ENCODE measurements at places on chromosomes 13 and 19. TPM values are rescaled to one million over a fixed set of nuclear protein-coding genes. Genes with fewer than 3 reads are reported as not detected.
A peak's percentile ranks its signal among the peaks of the same experiment; 100 is the strongest.

Gene ZNF345
- 6.9 TPM for total RNA-seq

DNA sequence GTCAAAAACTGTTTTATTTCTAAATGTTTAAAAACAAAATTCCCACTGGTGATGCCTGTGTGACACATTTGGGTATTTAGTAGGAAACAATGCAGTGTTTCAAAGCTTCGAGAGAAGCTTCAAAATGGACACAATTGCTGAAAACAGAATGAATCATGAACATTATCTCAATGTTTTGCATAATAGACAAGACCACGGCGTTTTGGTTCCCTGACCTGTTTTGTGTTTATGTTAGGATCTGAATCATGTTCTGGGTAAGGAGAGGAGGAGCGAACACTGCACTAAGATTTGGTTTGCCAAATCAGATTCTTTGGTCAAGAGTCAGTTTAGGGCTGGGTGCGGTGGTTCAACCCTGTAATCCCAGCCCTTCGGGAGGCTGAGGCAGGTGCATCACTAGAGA is 42.2 kb downstream of the IFT88 start:
- H3K4me1 ChIP-seq, result no peaks in the 10 kb centered on the region
- DNase-seq, result no peak
- no peaks in the 10 kb centered on the region for H3K27me3 ChIP-seq
- no peak overlapping the region for H3K27ac ChIP-seq

- H3K36me3 ChIP-seq, result peaks cover 3% of the 10 kb centered on the region
- no peak overlapping the region for H3K4me3 ChIP-seq
- no peak overlapping the region for H3K27ac ChIP-seq
- DNase-seq, result no peak
Observed at GRCh38 chr13:39051157-39051556, 12.9 kb downstream of the NHLRC3 start.

DNA sequence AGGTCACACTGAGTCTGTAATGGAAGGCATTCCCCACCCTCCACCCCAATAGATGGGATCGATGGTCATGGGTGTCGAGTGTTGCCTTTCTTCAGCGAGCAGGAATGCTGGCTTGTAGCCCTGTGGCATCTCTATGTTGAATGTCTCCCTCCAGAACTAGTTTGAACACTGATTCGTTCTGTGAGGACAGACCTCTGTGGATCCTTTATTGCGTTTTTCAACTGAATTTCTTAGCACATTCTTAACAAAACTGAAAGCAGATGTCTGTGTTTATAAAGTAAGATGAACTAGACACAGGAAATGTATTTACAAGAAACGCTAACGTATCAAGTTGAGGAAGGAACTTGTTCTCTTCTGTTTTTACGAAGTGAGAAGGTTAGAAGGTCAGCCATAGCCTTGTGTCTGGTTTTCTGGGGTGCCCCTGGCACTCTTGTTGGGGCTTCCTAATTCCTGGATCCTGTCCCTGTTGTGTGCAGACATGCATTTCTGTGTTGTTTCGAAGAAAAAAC is 36.8 kb upstream of the TM9SF2 start:
- H3K4me1 ChIP-seq, result no peaks in the 10 kb centered on the region
- H3K27me3 ChIP-seq, result no peaks in the 10 kb centered on the region
- no peak for DNase-seq
- H3K4me3 ChIP-seq, result no peak overlapping the region
- no peaks in the 10 kb centered on the region for H3K36me3 ChIP-seq

Gene ZNF813
- 52.5 TPM for total RNA-seq

GRCh38 chr13:48296528-48296927 is 7.0 kb upstream of the RB1 start:
- no peak for DNase-seq
- H3K27me3 ChIP-seq, result no peaks in the 10 kb centered on the region
- H3K4me3 ChIP-seq, result no peak overlapping the region
- H3K27ac ChIP-seq, result no peak overlapping the region
- H3K36me3 ChIP-seq, result no peaks in the 10 kb centered on the region

Gene ZNF415
- 11.1 TPM for total RNA-seq

Gene PPFIA3
- 17.3 TPM for total RNA-seq

DNA sequence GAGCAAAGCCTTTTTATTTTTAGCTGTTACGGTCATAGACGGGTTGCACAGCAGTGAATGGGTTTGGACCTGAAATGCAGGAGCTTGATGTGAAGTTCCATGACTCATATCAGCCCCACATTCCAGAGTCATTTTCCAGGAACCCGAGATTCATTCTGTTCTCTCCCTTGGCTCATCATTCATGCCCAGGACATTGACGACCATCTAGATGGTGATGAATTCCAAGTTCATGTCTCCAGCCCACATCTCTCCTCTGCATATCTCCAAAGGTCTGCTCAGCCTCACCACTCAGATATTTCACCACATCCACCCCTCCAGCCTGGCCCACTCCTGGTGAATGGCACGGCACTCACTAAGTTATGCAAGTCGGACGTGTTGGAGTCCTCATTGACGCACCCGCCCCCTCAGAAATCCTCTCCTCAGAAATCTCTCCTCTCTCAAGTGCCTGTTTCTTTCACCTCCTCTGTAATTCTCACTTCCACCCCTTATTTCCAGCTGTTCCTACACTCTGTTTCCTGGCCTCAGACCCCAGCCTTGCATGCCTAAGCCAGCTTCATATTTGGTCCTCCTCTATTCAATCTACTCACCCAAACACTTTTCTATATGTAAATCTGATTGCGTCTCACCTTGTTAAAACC is 83.1 kb downstream of the ALOX5AP start:
- H3K27ac ChIP-seq, result no peak overlapping the region
- H3K4me1 ChIP-seq, result peaks cover 7% of the 10 kb centered on the region
- no peaks in the 10 kb centered on the region for H3K27me3 ChIP-seq
- no peak for DNase-seq
- H3K36me3 ChIP-seq, result no peaks in the 10 kb centered on the region

- DNase-seq, result no peak
- H3K27me3 ChIP-seq, result no peaks in the 10 kb centered on the region
- H3K4me1 ChIP-seq, result peaks cover 11% of the 10 kb centered on the region
- H3K4me3 ChIP-seq, result no peak overlapping the region
- H3K27ac ChIP-seq, result no peak overlapping the region
Observed at GRCh38 chr19:6267552-6268381, 12.0 kb downstream of the MLLT1 start.

Gene MEF2B
- total RNA-seq, result 1.6 TPM

DNA sequence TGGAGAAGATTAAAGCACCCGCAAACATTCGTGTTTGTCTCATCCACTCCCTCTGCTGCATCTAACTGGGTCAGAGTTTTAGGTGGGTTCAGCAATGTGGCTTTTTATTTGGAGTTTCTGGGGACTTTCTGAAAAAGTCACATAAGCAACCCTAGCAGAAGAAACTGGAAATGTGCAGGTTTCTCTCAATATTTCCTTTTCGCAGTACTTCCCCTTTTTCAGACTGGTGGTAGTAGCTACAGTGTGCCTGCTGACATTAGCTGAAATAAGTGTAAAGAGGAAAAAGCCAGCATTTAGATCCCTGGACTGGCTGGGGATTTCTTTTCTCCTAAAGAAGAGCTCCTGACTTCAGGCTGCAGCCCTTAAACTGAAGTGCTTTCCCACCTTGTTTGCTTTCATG is 15.9 kb upstream of the OLFM4 start:
- no peak overlapping the region for H3K4me3 ChIP-seq
- no peaks in the 10 kb centered on the region for H3K36me3 ChIP-seq
- H3K27ac ChIP-seq, result no peak overlapping the region
- no peaks in the 10 kb centered on the region for H3K27me3 ChIP-seq

Gene IGFL2
- not detected for total RNA-seq

DNA sequence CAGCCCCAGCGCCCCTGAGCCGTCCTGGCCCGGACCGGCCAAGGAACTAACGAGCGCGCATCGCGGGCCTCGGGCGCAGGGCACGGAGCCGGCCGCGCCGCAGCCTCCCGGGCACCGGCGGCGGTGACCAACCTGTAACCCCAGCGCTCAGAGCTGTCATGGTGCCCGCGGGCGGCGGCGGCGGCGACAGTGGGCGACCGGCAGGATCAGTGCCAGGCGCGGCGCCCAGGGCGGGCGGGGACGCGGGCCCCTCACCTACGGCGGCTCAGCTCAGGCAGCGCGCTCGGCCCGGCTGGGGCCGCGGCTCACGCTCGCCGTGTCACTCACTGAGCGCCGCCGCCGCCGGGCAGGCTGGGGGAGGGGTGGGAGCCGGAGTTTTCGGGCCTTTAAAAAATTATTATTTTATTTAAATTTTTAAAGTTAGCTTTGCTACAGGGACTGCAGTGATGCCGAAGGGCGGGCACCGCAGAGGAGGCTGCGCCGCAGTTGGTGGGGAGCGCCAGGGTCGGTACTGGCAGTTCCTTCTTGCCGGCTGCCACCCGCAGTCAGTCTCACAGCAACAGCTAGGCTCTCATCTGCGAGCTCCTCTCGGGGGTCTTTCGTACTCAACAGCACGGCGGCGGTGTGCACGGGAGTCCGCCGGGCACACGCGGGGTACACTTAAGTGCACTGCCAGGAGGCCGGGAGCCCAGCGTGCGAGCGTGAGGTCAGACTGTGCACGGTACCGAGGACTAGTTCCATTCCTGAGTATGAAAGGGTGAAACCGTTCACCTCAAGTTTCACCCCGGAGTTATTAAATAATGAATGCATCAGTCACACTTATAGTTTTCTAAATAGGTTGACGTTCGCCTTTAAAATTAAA is at the start of gene NALCN:
NALCN (minus strand) TSS at position 328 of the 862 bp plus-strand sequence. CDS start 17,382 bp downstream, outside the sequence.
- peak; percentile 78 for DNase-seq
- no peaks in the 10 kb centered on the region for H3K4me1 ChIP-seq

DNA sequence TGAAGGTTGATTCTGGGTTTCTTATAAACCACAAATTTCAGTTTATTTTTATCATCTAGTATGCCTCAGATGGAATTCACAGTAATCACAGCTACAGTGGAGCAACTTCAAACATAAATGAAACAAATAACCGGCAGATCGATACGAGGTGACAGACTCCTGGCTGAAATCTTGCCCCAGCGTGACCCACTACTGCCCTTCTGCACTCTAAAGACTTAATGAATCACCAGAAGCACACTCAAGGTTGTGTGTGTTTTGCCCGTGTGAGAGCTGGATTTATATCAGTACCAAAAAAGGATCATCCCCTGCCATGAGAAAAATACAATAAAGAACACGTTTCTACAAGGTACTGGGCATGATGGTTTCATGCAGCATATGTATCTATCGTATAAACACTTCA is 161.7 kb downstream of the KLF12 start:
- no peaks in the 10 kb centered on the region for H3K27me3 ChIP-seq
- no peaks in the 10 kb centered on the region for H3K4me1 ChIP-seq
- H3K36me3 ChIP-seq, result no peaks in the 10 kb centered on the region
- no peak overlapping the region for H3K4me3 ChIP-seq

DNA sequence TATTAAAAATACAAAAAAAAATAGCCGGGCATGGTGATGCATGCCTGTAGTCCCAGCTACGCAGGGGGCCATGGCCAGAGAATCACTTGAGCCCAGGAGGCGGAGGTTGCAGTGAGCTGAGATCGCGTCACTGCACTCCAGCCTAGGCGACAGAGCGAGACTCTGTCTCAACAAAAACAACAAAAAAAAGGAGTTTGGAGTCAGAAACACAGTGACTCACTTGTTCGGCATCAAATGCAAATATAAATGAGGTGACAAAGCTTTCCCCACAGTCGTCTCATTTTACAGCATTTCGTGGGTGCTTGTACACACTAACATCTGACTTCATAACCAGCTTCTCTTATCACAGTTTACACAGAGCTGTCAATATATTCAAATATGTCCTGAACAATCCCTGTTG is 11.0 kb downstream of the ZNF665 start:
- peaks cover 14% of the 10 kb centered on the region for H3K36me3 ChIP-seq
- no peaks in the 10 kb centered on the region for H3K27me3 ChIP-seq
- H3K4me3 ChIP-seq, result no peak overlapping the region
- DNase-seq, result no peak
- no peaks in the 10 kb centered on the region for H3K4me1 ChIP-seq
- no peak overlapping the region for H3K27ac ChIP-seq

GRCh38 chr19:677201-677600 is 1.0 kb downstream of the FSTL3 start:
- peak; percentile 52 for DNase-seq
- H3K4me1 ChIP-seq, result no peaks in the 10 kb centered on the region
- no peaks in the 10 kb centered on the region for H3K36me3 ChIP-seq
- no peak overlapping the region for H3K27ac ChIP-seq
- H3K27me3 ChIP-seq, result peaks cover 16% of the 10 kb centered on the region

- H3K4me3 ChIP-seq, result peak overlapping the region; percentile 1
- DNase-seq, result no peak
- no peaks in the 10 kb centered on the region for H3K27me3 ChIP-seq
Observed at GRCh38 chr13:93496985-93497673, 270.5 kb downstream of the GPC6 start.

Gene FXYD3
- not detected for total RNA-seq

DNA sequence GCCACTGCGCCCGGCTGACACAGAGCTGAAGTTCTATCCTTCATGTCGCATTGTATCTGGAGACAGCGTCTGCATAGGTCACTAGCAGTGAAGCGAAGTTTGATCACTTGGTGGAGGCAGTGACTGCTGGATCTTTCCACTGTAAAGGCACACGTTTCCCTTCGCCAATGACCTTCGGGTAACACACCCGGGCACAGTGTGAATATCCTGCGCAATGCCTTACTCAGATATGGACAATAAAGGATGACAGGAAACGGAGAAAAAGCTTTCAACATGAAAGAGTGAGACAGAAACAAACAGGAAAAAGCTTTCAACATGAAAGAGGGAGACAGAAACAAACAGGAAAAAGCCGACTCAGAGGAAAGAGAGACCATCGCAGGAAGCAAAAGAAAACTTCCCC is 17.1 kb downstream of the ARL11 start:
- no peaks in the 10 kb centered on the region for H3K27me3 ChIP-seq
- H3K36me3 ChIP-seq, result no peaks in the 10 kb centered on the region
- H3K27ac ChIP-seq, result no peak overlapping the region
- DNase-seq, result no peak
- no peak overlapping the region for H3K4me3 ChIP-seq
- no peaks in the 10 kb centered on the region for H3K4me1 ChIP-seq

GRCh38 chr13:94542917-94543316 is 53.0 kb downstream of the TGDS start:
- no peak overlapping the region for H3K4me3 ChIP-seq
- peaks cover under 1% of the 10 kb centered on the region for H3K4me1 ChIP-seq
- no peak overlapping the region for H3K27ac ChIP-seq
- DNase-seq, result no peak
- no peaks in the 10 kb centered on the region for H3K27me3 ChIP-seq

- H3K27me3 ChIP-seq, result no peaks in the 10 kb centered on the region
- H3K36me3 ChIP-seq, result no peaks in the 10 kb centered on the region
- no peak for DNase-seq
- no peak overlapping the region for H3K4me3 ChIP-seq
- H3K27ac ChIP-seq, result no peak overlapping the region
- H3K4me1 ChIP-seq, result peaks cover 7% of the 10 kb centered on the region
Observed at GRCh38 chr13:95479731-95480130, 72.8 kb upstream of the CLDN10 start.

Gene CFAP97D2
- total RNA-seq, result not detected

GRCh38 chr19:3175781-3176714 is 2.5 kb upstream of the S1PR4 start:
- DNase-seq, result no peak
- no peak overlapping the region for H3K27ac ChIP-seq
- H3K27me3 ChIP-seq, result no peaks in the 10 kb centered on the region
- H3K4me1 ChIP-seq, result no peaks in the 10 kb centered on the region

- no peak for DNase-seq
- H3K4me3 ChIP-seq, result no peak overlapping the region
- no peak overlapping the region for H3K27ac ChIP-seq
- H3K27me3 ChIP-seq, result no peaks in the 10 kb centered on the region
Observed at GRCh38 chr13:28606466-28606865, 52.5 kb upstream of the POMP start.

GRCh38 chr13:80783926-80784565 is 443.1 kb upstream of the SPRY2 start:
- H3K36me3 ChIP-seq, result no peaks in the 10 kb centered on the region
- no peaks in the 10 kb centered on the region for H3K4me1 ChIP-seq
- no peaks in the 10 kb centered on the region for H3K27me3 ChIP-seq
- no peak for DNase-seq

- no peak overlapping the region for H3K27ac ChIP-seq
- H3K36me3 ChIP-seq, result no peaks in the 10 kb centered on the region
- DNase-seq, result no peak
- no peak overlapping the region for H3K4me3 ChIP-seq
Observed at GRCh38 chr19:44553478-44554171, 24.1 kb upstream of the CEACAM20 start.

Gene TMEM205
- 58.9 TPM for total RNA-seq

Measured in endodermal cell (in vitro differentiated cells).